Epithelial cell of umbilical artery (primary cell): ENCODE measurements at places on chromosomes 2 and 18. TPM values are rescaled to one million over a fixed set of nuclear protein-coding genes. Genes with fewer than 3 reads are reported as not detected.

Gene CD8B2
- total RNA-seq: not detected in 2 replicates

Gene SALL3
- total RNA-seq: not detected in 2 replicates

Gene TNS1
- total RNA-seq: 9.1 and 19.8 TPM in 2 replicates

Gene LMAN1
- 160 and 237 TPM in 2 replicates for total RNA-seq

Gene ITGA4
- 4.5 and 5.6 TPM in 2 replicates for total RNA-seq
